Upper lobe of right lung (tissue), 1 donor: ENCODE measurements at places on chromosomes 7 and 10. TPM values are rescaled to one million over a fixed set of nuclear protein-coding genes. Genes with fewer than 3 reads are reported as not detected.

The VKORC1L1 gene
- total RNA-seq: 45.2 TPM

DNA sequence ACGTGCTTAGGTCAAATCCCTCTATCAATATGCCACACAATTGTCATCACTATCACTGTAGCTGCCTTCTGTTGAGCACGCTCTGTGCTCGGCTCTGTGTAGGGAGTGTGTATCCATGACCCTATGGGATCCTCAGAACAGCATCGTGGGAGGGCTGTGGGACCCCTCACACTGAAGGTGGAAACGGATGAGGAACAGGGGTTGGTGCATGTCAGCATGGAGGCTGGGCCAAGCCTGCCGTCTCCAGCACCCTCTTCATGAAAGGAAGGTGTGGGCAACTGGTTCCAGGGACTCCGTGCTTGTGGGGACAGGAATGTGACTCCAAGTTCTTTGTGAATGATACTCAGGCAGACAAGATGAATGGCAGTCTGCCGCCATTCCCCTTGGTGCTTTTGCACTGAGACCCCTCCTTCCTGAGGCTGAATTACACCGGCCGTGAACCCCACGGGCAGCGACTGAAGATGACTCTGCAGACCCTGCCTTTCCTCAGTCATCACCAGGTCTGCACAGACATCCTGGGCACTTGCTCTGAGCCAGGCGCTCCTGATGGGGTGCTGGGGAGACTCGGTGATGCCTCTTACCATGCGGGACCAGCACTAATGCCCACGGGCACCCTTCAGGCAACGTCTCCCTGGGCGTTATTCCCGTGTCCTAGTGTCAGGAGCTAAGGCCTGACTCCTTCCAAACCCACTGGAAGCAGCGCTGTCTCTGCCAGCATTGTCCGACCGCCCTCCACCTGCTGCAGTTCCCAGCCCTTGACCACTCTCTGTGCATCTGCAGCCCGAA lies 495.2 kb downstream of the TCERG1L start:
- DNase-seq: no peak

DNA sequence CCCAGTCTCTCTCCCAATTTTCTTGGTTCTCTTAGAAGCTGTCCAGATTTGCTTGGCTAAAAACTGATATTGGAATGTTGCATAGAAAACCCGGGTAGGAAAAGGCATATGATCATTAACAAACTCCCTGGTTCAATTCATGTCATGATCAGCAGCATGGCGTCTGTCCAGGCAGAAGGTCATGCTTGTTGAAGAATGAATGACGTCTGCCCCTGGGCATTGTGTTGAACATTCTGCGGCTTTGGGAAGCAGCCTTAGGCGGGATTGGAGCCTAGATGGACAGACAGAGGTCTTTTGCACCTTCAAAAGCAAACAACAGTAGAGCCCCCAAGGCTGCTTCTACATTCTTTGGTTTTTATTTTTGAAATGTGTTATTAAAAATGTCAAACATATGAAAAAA lies 7.7 kb upstream of the MINDY3 start:
- DNase-seq: no peak

GRCh38 chr7:157276731-157277562 lies 59.9 kb upstream of the DNAJB6 start:
- DNase-seq: peak; percentile 70

- DNase-seq: no peak
Measured at GRCh38 chr10:121133901-121134300, 282.7 kb downstream of the WDR11 start.

DNA sequence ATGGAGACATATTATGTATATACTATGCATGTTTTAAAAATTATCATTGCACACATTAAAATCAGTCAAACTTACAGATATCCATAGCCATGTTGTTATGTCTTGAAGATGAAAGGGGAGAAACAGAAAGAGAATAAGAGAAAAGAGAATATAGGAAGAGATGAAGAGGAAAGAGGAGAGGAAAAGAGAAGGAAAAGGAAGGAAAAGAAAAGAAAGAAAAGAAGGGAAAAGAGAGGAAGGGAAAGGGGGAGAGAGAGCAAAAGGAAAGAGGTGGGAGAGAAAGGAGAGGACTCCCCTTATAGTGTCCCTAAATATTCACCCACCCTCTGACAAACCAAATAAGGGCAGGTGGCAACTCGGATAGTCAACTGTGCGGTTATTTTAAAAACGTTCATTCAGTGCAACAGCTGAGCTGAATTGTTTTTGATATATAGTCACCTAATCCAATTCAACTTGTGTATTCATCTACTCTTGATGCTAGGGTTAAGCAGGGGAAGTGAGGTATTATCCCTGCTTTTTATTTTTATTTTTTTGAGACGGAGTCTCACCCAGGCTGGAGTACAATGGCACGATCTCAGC lies 14.6 kb downstream of the SVIL start:
- no peak for DNase-seq

GRCh38 chr10:43128958-43129706 lies 9.1 kb upstream of the CSGALNACT2 start:
- no peak for DNase-seq

DNA sequence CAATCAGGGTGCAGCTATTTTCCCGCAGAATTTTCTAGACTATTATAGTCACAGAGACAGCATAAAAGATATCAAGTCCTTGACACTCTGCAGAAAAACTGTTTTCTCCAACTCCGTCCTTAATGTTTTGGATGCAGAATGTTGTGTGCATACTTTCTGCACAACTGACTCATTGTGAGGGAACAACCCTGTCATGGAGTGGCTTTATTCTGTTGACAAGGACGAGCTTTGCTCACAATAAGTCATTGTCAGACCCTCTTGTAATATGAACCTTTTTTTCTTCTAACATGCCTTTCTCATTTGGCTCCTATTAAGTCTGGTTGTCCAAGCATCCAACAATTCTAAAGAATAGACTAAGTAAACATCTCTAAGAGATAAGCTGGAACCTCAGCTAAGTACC lies 17.3 kb downstream of the ABCB4 start:
- DNase-seq: no peak

- DNase-seq: no peak
Measured at GRCh38 chr10:95275726-95276366, 15.0 kb downstream of the PDLIM1 start.
